ENCODE measurements at places on chromosomes 5 and 9.

GRCh38 chr5:135913713-135914626 lies 18.3 kb upstream of the IL9 start:
- H3K27me3 ChIP-seq = no peaks in the 10 kb centered on the region
- no peaks in the 10 kb centered on the region for H3K36me3 ChIP-seq
- no peak overlapping the region for H3K27ac ChIP-seq
- no peak for DNase-seq

- DNase-seq = no peak
- no peaks in the 10 kb centered on the region for H3K4me1 ChIP-seq
- no peaks in the 10 kb centered on the region for H3K36me3 ChIP-seq
- H3K27me3 ChIP-seq = no peaks in the 10 kb centered on the region
These were observed 73.7 kb upstream of the STK32A start for GRCh38 chr5:147160902-147161700.

DNA sequence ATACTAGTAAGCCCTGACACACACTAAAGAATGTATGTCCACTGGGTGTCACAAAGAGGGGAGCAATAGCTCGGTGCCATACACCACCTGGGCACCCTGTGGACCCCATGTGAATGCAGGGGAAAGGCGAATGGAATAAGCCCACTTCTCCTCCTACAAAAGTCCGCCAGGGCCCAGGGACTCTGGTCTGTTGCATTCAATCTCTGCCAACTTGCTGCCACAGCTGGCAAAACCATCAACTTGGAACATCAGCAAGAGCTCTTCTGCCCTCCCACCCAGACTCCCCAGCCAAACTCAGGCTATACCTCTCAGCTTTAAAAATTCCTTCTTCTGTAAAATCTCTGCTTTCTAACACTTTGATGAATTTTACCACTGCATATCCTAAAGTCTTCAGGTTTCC lies 54.5 kb downstream of the PFDN1 start:
- no peak for DNase-seq
- H3K4me3 ChIP-seq = no peak overlapping the region
- no peaks in the 10 kb centered on the region for H3K27me3 ChIP-seq
- peaks cover 44% of the 10 kb centered on the region for H3K4me1 ChIP-seq

DNA sequence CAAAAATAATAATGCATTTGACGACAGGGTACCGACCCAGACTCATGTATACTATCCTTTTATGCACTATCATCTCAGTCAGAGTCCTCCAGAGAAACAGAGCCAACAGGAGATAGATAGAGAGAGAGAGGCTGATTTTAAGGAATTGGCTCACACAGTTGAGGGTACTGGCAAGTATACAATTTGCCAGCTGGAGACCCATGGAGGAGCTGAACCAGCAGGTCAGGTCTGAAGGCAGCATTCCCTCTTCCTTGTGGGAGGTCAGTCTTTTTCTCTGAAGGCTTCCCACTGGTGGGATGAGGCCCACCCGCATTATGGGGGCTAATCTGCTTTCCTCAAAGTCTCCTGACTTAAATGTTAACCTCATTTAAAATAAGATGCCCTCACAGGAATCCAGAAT lies 17.3 kb upstream of the MED10 start:
- no peak overlapping the region for H3K27ac ChIP-seq
- DNase-seq = no peak
- no peak overlapping the region for H3K4me3 ChIP-seq

DNA sequence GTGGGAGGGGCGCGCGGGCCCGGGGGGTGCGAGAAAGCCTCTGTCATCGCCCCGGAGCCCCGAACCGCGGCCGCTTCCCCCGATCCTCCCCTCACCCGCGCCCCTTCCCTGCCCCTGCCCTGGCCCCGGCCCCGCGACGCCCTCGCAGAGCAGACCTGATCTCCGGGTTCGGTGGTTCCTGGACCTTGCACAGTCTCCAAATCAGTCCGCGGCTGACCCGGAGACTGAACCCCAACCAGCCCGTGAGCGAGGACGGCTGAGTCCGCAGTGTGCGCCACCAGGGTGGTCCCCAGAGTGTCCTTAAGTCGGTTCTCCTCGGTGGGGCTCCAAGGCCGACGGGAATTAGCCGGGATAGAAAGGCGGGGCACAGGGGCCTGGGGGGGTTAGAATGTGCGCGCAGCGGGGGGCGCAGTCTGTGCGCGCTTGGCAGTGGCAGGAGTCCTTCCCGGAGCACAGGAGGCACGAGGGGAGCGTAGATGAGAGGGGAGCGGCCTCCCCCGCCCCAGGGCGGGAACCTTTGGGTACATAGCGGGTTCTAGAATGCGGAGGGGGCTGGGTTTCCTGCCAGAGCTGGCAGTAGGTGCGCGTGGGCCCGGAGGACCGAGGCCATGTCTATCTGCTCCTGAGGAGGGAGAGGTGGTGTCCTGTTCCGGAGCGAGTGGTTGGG lies 779 bp downstream of the PKN3 start:
- H3K4me1 ChIP-seq = no peaks in the 10 kb centered on the region
- no peaks in the 10 kb centered on the region for H3K36me3 ChIP-seq
- no peak for DNase-seq
- no peaks in the 10 kb centered on the region for H3K27me3 ChIP-seq

GRCh38 chr5:1732238-1732941 lies 67.2 kb downstream of the MRPL36 start:
- H3K27me3 ChIP-seq = peaks cover 43% of the 10 kb centered on the region
- no peak for DNase-seq
- no peaks in the 10 kb centered on the region for H3K36me3 ChIP-seq
- H3K4me3 ChIP-seq = no peak overlapping the region
- no peak overlapping the region for H3K27ac ChIP-seq

GRCh38 chr5:133899506-133899905 lies 68.9 kb downstream of the C5orf15 start:
- no peak overlapping the region for H3K27ac ChIP-seq
- no peaks in the 10 kb centered on the region for H3K36me3 ChIP-seq
- no peak for DNase-seq
- H3K4me1 ChIP-seq = peaks cover 27% of the 10 kb centered on the region

- H3K27ac ChIP-seq = no peak overlapping the region
- H3K27me3 ChIP-seq = no peaks in the 10 kb centered on the region
- H3K4me1 ChIP-seq = no peaks in the 10 kb centered on the region
- H3K36me3 ChIP-seq = no peaks in the 10 kb centered on the region
- no peak overlapping the region for H3K4me3 ChIP-seq
These were observed 118.8 kb downstream of the ATPSCKMT start for GRCh38 chr5:10130881-10131280.

GRCh38 chr9:133587051-133587450 lies 22.1 kb downstream of the FAM163B start:
- peaks cover 88% of the 10 kb centered on the region for H3K27me3 ChIP-seq
- H3K36me3 ChIP-seq = no peaks in the 10 kb centered on the region

DNA sequence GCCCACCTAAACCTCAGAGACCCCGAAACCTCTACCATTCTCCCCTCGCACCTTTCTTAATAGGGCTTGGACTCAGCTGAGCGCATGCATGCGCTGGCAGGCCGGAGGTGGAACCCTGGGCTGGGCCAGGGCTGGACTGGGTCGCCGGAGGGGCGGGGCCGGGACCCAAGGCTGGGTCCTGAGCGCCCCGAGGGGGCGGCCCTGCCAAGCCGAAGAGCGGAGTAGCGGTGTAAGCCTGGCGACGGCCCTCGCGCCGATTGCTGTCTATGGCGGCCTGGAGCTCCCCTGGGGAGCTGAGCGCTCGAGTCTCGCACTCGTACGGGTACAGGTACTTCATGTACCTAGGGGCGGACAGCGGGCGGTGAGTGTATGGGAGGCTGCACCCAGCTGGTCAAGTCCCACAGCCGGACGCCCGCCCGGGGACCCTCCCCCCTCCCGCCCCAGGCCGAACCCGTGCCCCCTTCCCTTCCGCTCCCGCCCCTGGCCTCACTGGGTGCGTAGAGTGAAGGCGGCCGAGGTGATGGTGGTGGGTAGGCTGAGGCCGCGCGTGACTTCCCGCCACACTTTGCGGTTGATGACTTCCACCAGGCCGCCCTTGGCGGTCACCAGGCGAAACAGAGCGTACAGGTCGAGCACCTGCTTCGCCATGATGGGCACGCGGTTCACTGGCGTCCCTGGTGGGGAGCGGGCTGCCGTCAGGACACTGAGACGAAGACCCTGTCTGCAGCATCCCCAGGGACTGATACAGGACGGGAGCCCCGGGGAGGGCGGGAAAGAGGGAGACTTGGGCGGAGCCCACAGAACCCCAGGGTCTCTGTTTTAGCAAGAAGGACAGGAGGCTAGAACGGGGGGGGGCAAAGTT lies 3.3 kb upstream of the DCTN3 start:
- H3K27ac ChIP-seq = no peak overlapping the region
- no peak for DNase-seq
- peaks cover 60% of the 10 kb centered on the region for H3K27me3 ChIP-seq
- no peaks in the 10 kb centered on the region for H3K36me3 ChIP-seq
- H3K4me1 ChIP-seq = peaks cover 12% of the 10 kb centered on the region

DNA sequence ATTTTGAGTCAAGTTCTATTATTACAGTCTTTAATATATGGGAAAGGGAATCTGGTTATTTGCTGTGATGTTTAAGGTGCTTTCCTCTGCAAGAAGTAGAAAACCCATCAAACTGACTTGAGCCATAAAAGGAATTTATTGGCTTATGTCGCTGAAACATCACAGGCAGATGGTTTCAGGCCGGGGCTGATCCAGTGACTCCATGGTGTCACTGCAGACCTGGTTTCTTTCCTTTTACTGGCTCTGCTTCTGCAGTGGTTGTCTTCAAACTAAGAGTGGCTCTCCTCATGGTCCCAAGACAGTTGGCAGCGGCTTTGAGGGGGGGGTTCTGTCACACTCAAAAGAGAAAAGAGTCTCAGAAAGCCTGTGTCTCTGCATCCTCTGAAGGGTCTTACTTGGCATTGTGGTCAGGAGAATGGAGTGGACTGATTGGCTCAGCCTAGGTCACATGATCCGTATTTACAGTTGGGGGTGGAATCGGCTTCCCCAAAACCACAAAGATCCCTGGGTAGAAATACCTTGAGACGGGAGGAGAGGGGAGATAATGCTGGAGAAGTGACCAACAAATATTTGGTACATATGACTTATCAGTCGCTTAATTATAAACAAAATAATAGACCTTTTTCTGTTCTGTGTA lies 106.3 kb downstream of the DAPK1 start:
- no peaks in the 10 kb centered on the region for H3K4me1 ChIP-seq
- H3K27ac ChIP-seq = no peak overlapping the region
- H3K36me3 ChIP-seq = no peaks in the 10 kb centered on the region
- H3K27me3 ChIP-seq = no peaks in the 10 kb centered on the region
- DNase-seq = no peak
- no peak overlapping the region for H3K4me3 ChIP-seq

GRCh38 chr9:117823576-117823975 lies 119.4 kb downstream of the TLR4 start:
- no peak overlapping the region for H3K4me3 ChIP-seq
- H3K36me3 ChIP-seq = no peaks in the 10 kb centered on the region
- DNase-seq = no peak
- peaks cover 13% of the 10 kb centered on the region for H3K4me1 ChIP-seq

Measured in MM.1S (cell line).